Activated naive CD4-positive, alpha-beta T cell treated with anti-CD3 and anti-CD28 coated beads, Interleukin-2, amount 10 ng/mL, durations not matched to agents 7 days and 5 days (primary cell): ENCODE measurements at places on chromosomes 5 and 9.

- no peak for DNase-seq
These were observed 14.1 kb downstream of the PRRX2 start for GRCh38 chr9:129679537-129679936.

- DNase-seq = no peak
These were observed 16.1 kb downstream of the BASP1 start for GRCh38 chr5:17233488-17233887.

- DNase-seq = no peak
These were observed 742.0 kb upstream of the RGMB start for GRCh38 chr5:98031496-98031895.

GRCh38 chr9:75894566-75894965 lies 4.1 kb downstream of the PCSK5 start:
- DNase-seq = no peak

DNA sequence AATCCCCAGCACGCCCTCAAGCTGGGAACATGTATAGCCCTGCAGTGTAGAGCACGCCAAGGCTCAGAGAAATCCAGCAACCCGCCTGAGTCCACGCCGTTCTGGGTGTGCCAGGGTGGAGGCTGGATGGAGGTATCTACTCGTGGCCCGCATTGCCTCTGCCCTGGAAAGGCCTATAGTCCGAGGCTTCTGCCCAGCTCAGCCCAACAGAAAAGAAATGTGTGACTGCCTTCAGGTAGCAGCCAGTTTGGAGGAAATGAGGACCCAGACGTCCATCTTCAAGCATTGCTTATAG lies 18.2 kb downstream of the S1PR3 start:
- DNase-seq = no peak

DNA sequence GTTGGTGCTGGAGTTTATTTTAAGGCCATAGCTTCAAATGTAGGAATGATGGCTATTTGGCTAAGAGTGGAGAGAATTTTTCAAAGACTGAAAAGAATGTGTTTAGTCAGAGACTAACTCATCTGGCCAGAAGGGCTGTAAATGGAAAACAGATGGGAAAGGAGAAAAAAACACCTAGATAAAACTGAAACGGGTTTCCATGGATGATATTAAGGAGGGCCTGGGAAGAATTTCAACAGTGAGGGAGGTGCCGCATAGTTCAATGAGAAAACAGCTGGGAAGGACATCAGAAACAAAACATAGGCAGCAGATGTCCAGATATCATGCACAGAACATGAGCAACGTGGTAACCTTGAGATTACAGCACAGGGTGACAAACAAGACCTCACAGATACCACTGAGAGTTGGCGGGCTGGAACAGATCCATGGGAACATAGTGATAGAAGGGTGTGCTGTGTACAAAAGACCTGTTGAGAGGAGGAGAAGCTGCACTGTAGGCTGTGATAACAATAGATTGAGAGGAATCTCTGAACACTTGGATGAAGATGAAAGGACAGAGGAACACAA lies 31.2 kb upstream of the RAD23B start:
- no peak for DNase-seq

GRCh38 chr5:18968966-18969365 lies 1019.0 kb downstream of the CDH18 start:
- no peak for DNase-seq

DNA sequence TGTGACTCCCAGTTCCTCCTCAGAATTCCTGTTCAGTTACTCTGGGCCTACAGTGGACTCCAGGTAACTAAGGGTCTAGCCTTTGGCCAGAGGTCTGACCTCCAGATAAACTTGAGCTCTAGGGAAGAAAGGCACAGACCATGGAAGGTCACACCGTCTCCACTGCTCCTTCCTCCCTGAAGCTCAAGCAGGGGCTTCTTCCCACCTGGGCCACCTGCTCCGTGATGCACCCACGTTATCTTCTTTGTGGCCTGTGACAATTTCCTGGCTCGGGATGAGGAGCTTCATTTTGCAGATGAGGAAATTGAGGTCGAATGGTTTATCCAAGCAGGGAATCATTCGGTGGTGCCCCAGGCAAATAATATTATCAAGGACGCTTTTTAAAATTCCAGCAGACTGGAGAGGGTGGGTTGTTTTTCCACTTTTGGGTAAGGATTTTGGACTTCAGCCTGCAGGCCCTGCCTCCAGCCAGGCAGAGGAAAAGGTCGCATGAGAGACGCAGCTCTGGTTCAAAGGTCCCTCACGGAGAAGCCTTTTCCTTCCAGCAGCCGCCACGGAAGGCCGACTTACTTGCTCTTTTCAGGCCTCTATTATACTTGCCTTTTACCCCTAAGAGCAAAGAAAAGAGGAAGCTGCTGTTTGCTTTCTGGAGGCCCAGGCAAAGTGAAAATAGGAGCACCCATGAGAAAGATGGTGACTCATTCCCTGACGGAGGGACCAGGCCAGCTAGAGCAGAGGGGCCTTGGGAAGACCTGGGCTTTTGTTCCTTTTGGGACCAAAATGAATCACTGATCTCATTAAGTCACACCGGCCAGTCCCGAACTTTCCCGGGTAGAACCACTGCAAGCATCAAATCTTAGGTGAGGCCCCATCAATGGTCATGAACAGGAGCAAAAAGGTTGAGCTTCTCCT lies 22.8 kb upstream of the DUSP1 start:
- DNase-seq = no peak

DNA sequence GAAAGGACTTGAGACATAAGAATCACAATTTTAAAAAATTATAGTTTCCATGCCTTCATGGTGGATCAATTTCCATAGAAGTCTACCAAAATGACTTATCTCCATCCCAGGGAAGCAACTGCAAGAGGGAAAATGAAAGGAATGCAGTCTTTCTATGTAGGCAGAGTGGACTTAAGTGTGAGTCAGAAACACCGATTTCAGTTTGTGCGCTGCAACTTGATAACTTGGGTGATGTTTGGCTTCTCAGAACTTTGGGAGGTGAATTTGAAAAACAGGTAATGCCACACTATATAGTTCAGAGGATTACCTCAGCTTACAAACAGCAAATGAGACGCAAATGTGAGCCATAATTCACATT lies 708 bp upstream of the CSNK1G3 start:
- no peak for DNase-seq

- no peak for DNase-seq
These were observed 252.4 kb downstream of the ARRDC3 start for GRCh38 chr5:91130759-91131158.

GRCh38 chr5:150771034-150771795 lies 7.3 kb upstream of the SMIM3 start:
- DNase-seq = no peak

DNA sequence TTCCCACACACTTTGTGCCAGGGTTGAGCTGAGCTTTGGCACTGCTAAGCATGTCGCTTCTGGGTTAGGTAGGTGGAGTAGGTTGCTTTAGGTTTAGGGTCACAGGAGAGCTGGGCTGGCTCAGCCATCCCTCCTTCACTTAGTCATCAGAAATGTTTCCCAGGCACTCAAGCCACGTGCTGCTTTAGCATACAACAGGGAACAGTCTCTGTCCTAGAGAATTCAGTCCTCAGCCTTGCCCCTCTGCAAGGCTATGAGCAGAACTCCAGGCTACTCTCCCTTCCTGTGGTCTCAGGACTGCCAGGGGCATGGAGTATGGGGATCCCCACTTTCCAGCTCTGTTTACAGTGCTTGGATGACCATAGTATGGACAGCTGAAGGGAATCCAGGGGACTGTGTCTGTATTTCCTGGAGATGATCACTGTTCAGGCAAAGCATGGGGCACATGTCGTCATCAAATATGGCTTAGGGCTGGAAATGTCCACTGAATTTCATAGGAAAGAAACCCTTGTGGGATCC lies 7.5 kb upstream of the ANKRD33B start:
- DNase-seq = no peak

GRCh38 chr9:72675586-72675985 lies 154.2 kb downstream of the TMC1 start:
- DNase-seq = no peak

GRCh38 chr5:129858131-129858675 lies 46.1 kb upstream of the CHSY3 start:
- no peak for DNase-seq

DNA sequence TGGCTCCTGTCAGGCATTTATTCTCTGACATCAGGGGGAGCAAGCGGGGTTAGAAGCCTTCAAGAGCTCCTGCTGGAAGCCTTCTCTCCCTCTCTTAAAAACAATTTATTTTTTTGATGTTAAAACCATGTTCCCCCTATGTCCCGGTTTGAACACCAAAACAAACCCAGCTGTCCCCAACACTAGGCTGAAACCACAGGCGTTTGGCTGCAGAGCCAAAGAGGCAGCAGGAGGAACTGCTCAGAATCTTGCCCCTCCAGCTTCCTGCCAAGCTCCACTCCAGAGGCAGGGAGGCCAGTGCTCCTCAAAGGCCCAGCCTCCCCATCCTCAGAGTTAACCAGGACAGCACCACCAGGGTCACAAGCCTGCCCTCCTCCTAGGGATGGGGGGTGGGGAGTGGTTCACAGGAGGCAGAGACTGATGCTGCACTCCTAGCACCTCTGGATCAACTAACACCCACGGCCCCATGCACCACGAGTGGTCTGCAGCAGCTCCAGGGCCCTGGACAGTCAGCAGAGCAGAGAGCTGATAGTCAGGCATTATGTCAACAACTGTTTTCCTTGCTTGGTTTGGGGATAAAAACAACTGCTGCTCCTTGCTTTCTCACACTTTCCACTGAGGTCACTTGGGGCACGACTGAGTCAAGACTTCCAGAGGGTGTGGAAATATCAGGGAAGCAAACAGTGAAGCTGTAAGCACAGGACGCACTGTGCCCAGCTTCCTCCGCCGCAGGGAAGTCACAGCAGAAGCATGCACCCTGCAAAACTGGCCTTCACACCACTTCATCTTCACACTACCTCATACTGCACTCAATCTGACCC lies 96.5 kb upstream of the ADRA1B start:
- DNase-seq = no peak

GRCh38 chr5:73822278-73822988 lies 196.4 kb downstream of the ARHGEF28 start:
- DNase-seq = no peak

GRCh38 chr5:65539827-65540226 lies 23.1 kb downstream of the CENPK start:
- no peak for DNase-seq

DNA sequence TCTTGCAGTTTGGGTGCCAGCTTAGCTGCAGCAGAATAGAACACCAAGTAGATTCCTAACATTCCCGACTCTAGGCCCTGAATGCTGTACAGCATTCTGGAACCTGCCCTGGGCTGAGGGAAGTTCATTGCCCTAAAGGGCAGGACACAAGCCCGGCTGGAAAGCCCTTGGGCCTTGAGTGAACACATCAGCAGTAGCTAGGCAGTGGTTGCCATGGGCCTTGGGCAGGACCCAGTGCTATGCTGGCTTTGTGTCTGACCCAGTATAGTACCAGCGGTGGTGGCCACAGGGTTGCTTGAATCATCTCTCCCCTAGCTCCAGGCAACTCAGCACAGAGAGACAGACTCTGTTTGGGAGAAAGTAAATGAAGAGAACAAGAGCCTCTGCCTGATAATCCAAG lies 137.8 kb downstream of the AGTPBP1 start:
- DNase-seq = no peak

- DNase-seq = no peak
These were observed 1136.9 kb downstream of the TAF11L14 start for GRCh38 chr5:18771097-18771610.

- DNase-seq = no peak
These were observed 23.6 kb upstream of the KCNIP1 start for GRCh38 chr5:170480260-170480659.

DNA sequence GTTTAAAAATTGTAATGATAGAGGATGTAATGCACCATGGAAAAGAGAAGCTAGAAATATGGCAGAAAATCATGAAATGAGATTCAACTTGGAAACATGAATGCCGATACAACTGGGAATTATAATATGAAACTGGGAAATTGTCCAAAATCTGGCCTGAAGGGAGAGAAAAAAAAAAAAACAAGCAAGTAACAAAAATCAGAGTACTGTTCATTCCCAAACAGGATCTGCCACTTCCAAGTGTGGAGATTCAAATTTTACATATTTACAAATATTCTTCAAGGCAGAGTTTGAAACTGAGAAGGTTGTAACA lies 56.6 kb upstream of the MOCS2 start:
- no peak for DNase-seq

DNA sequence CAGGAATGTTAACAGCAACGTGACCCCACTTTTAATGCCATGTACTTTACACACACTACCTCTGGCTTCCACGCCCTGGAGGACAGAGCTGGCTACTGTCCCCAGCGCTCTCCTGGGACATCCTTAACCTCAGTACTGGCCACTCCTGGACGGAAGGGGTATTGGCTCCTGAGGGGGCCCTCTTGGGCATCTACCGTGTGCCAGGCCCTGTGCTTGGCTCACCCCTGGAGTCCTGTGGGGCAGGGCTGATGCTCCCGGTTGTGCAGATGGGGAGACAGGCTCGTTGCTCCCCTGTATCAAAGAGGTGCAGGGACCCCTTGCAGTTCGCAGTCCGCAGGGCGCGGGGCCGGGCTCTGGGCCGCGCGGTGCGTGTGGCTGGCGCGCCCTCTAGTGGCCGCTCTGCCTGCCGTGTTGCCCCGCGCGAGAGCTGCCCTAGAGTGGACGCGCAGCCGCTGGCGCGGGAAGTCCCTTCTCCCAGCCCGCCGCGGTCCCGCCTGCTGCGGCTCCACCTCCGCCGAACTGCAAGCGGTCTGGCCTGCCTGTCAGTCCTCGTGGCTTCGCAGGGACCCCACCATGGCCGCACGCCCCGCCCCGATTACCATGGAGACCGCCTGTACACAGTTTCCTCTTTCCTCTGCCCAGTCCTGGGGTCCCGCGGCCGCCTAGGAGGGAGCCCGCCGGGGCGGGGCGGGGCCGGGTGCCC lies at the start of gene WDR38:
WDR38 (plus strand) TSS at position 632 of the 703 bp plus-strand sequence. CDS start 72 bp downstream, outside the sequence.
- DNase-seq = peak; percentile 84

- no peak for DNase-seq
These were observed 328.8 kb downstream of the GADD45G start for GRCh38 chr9:89933578-89933977.

DNA sequence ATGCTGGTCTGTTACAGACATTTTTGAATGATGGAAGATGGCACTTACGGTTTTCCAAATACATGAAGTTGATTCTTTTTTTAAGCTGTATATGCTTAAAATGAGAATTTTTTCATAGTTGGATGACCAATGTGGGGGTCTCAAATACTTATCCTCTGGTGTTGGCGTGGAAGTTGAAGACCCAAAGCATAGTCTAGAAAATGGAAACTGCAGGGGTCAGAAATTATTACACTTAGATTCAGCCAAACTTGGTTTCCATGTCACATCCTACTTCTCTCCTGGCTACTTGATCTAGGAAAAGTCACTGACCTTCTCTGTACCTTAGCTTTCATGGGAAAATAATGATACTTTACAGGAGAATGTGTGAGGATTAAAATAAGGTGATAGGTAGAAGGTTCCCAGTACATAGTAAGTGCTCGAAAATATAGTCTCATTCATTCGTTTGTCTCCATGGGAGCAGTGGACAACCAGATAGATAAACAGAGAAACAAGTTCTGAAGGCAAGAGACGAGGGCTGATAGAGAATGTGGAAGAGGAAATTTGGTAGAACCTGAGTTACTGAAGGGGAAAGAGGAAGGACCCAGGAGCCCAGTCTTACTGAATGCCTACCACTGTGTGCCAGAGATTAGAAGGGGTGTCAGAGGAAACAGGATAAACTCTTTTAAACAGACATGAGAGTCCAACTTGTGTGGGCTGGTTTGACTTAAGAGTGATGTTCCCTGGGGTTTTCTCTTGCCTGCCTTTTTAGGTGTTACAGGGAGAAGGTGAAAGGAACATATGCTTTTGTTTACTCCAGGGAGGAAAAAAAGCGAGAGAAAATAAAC lies 560.3 kb upstream of the KLF4 start:
- no peak for DNase-seq
